ENCODE measurements at places on chromosomes 5 and 9. TPM values are rescaled to one million over a fixed set of nuclear protein-coding genes. Genes with fewer than 3 reads are reported as not detected.

DNA sequence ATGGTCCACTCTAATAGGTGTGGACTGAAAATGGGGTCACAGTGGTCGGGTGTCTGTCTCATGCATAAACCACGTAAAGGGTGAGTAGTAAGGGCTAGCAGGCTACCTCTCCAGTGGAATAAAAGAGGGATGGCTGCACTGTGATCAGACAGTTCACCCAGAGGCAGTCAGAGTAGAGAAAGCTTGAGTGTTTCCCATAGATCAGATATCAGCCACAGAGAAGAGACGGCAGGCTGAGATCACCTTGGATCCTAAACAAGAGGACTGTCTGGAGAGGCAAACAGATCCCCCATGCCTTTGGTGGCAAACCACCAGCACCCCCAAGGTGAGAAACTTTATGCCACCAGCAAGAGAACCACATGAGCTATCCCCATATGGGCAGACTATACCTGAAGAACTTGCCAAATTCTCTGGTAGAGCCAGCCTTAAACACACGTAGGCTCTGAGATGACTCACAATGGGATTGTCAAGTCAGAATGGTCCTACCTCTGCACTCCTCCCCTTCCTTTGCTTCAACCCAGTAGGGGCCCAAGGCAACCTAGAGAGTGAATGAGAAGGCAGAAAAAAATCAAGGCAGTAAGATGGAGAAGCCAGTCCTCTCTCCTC is 205.2 kb upstream of the MAP3K1 start:
- DNase-seq, result no peak

DNA sequence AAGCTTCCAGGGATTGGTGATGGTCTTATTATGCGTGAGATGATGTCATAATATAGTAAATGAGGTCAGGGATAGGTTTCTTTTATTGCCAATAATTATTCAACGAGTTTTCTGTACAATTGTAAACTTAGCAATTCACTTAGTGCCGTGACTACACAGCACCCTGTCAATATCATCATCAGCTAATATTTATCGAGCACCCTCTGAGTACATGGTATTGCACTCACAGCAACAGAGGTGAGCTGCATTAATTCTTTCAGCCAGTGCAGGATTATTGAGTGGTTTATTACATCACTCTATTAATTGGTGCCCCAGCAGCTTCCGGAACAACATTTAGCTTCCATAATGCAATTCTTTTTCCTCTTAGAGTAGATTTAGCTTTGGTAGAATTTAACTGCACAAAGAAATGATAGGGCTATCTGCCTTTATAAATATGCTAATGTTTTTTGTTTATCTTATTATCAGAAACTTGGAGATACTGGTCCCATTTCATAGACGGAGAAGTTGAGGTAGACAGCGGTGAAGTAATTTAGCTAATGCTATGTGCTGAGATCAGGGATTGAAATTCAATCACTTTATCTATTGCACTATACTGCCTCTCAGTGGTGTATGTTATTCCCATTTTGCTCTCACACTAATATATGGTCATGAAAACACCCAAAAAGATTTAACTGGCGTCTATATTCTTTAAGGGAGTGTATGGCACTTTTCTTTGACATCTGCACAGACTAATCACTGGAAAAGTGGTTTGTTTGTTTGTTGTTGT is 726.1 kb upstream of the WWC1 start:
- DNase-seq, result no peak

The PLAC8L1 gene
- total RNA-seq, result 0.49 TPM

GRCh38 chr9:125549465-125549871 is 157.5 kb downstream of the MAPKAP1 start:
- no peak for DNase-seq

- DNase-seq, result no peak
Measured at GRCh38 chr5:173786286-173787187, 101.6 kb upstream of the CPEB4 start.

DNA sequence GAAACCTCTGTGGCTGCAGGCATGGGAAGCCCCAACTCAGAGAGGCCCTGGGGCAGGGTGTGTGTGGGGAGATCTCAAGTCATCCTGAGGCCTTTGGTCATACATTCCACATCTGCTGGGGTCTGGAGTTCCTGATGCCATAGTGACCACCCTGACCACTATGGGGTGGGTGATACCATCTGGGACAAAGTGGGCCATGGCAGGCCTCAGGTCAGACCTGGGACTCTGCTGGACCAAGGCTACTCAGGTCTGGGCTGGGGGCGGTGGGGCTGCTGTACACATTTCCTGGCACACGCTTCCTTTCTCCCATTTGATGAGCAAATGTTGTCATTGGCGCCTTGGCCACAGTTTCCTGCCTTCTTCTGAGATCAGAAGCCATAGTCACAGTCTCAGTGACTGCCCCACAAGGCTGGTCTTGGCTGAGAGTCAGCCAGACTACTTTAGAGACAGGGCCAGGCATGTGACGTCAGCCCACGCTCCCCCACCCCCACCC is 15.1 kb upstream of the ACSL6 start:
- no peak for DNase-seq

DNA sequence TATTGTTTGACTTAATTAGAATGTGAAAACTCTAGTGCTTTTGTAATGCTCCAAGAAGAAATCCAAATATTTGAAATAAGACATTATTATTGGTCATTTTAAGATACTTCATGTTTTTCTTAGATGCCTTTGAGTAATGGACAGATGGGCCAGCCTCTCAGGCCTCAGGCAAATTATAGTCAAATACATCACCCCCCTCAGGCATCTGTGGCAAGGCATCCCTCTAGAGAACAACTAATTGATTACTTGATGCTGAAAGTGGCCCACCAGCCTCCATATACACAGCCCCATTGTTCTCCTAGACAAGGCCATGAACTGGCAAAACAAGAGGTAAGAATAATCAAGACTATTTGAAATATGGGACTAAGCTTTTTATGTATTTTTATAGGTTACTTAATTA is 69.2 kb upstream of the SREK1 start:
- no peak for DNase-seq

All from left ventricle myocardium inferior (tissue), 1 donor.